Keratinocyte (primary cell): ENCODE measurements at places on chromosomes 3 and 15. TPM values are rescaled to one million over a fixed set of nuclear protein-coding genes. Genes with fewer than 3 reads are reported as not detected.

RFC4 gene
- 8.1 to 22.8 TPM (median 19.7 TPM) in 3 replicates for polyA plus RNA-seq

MINAR1 gene
- polyA plus RNA-seq = 0.07 to 0.13 TPM (median 0.10 TPM) in 3 replicates

SNX22 gene
- 0.03 to 0.04 TPM in 2 of 3 replicates, not detected in the other for polyA plus RNA-seq

RBSN gene
- 7.0 to 8.4 TPM (median 7.8 TPM) in 3 replicates for polyA plus RNA-seq

RPL32 gene
- polyA plus RNA-seq = 2,329 to 2,828 TPM (median 2,534 TPM) in 3 replicates

DNAH12 gene
- polyA plus RNA-seq = 0.10 TPM in 1 of 3 replicates, not detected in the others

ZPLD1 gene
- polyA plus RNA-seq = 1.6 to 3.4 TPM (median 2.1 TPM) in 3 replicates

CD200 gene
- 0.05 to 0.14 TPM (median 0.07 TPM) in 3 replicates for polyA plus RNA-seq

CLDN1 gene
- polyA plus RNA-seq = 126 to 406 TPM (median 218 TPM) in 3 replicates

FANCD2OS gene
- polyA plus RNA-seq = not detected in 3 replicates

GRCh38 chr3:181862502-181862901, 150.8 kb downstream of the SOX2 start:
- no peak overlapping the region for H3K4me3 ChIP-seq
- DNase-seq = no peak
- no peak overlapping the region for H3K27ac ChIP-seq
- H3K27me3 ChIP-seq = no peaks in the 10 kb centered on the region
- no peaks in the 10 kb centered on the region for H3K4me1 ChIP-seq
- no peaks in the 10 kb centered on the region for H3K36me3 ChIP-seq

DNA sequence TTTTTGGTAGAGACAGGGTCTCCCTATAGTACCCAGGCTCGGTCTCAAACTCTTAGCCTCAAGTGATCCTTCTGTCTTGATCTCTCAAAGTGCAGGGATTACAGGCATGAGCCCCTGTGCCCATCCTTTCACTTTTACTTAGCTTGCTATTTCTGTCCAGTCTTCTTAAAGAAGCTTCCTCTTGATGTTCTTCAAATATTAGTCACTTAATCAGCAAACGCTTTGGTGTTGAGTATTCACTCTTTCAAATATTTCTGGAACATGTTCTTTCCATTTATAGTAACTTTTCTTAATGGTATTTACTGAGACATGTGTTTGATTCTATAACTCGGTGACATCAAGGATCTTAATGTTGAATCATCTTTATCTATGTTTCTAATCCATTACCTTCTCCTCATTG, 122.1 kb downstream of the CNTN6 start:
- H3K27ac ChIP-seq = no peak overlapping the region
- H3K4me1 ChIP-seq = no peaks in the 10 kb centered on the region
- no peaks in the 10 kb centered on the region for H3K27me3 ChIP-seq
- H3K4me3 ChIP-seq = no peak overlapping the region
- H3K36me3 ChIP-seq = no peaks in the 10 kb centered on the region

- H3K36me3 ChIP-seq = no peaks in the 10 kb centered on the region
- no peak for DNase-seq
- H3K4me1 ChIP-seq = peaks cover 23% of the 10 kb centered on the region
- H3K27me3 ChIP-seq = no peaks in the 10 kb centered on the region
- peak overlapping the region; percentile 82 for H3K27ac ChIP-seq
These were observed 422 bp upstream of the SETMAR start for GRCh38 chr3:4302747-4303146.

DNA sequence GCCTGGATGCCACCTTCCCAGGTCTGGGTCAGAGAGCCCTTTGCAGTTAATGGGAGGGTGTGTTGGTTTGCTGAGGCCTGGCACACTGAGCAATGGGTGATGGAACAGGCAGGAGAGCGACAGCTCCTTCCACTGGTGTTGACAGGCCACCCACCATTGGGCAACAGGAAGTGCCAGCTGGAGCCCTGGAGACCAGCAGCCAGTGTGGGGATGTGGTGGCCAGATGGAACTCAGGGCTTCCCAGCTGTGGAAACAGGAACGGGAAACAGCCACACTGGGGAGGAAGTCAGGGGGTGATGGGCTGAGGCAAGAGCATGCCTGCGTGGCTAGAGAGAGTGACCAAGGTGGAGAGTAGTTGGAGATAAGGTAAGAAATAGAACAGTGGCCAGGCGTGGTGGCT, 9.3 kb downstream of the PSTPIP1 start:
- no peak overlapping the region for H3K4me3 ChIP-seq
- H3K27ac ChIP-seq = no peak overlapping the region
- H3K27me3 ChIP-seq = no peaks in the 10 kb centered on the region

- no peak overlapping the region for H3K4me3 ChIP-seq
- H3K4me1 ChIP-seq = no peaks in the 10 kb centered on the region
- no peaks in the 10 kb centered on the region for H3K36me3 ChIP-seq
- no peak for DNase-seq
- no peaks in the 10 kb centered on the region for H3K27me3 ChIP-seq
These were observed 41.6 kb downstream of the ZBTB11 start for GRCh38 chr3:101635345-101635744.

GRCh38 chr15:67805666-67806516, 19.4 kb upstream of the SKOR1 start:
- H3K4me1 ChIP-seq = no peaks in the 10 kb centered on the region
- H3K27ac ChIP-seq = no peak overlapping the region
- no peaks in the 10 kb centered on the region for H3K27me3 ChIP-seq
- no peak overlapping the region for H3K4me3 ChIP-seq
- DNase-seq = no peak
- no peaks in the 10 kb centered on the region for H3K36me3 ChIP-seq

GRCh38 chr3:128287216-128287615, 133.9 kb downstream of the EEFSEC start:
- no peaks in the 10 kb centered on the region for H3K4me1 ChIP-seq
- H3K4me3 ChIP-seq = no peak overlapping the region
- H3K27me3 ChIP-seq = no peaks in the 10 kb centered on the region
- no peak for DNase-seq
- no peak overlapping the region for H3K27ac ChIP-seq

GRCh38 chr3:139235192-139235591, 108.6 kb upstream of the MRPS22 start:
- H3K4me1 ChIP-seq = peaks cover 19% of the 10 kb centered on the region
- H3K27ac ChIP-seq = no peak overlapping the region
- no peak for DNase-seq
- no peaks in the 10 kb centered on the region for H3K27me3 ChIP-seq
- H3K36me3 ChIP-seq = no peaks in the 10 kb centered on the region

DNA sequence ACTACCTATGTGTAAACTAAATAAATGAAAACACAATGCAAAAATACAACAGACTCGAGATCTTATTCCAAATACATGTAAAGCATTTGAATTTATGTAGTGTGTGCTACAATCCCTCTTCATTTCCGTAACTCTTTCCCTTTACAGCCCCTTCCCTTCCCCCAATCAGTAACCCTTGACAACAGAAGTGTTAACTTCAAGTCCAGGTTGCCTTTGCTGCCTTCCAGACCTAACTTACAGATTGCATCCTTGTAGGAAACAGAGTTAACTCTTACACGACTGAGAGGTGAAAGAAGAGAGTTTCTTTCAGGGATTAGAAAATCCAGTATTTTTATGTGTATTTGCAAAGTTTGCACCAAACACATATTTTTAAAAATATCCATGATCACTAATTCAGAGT, 1.4 kb upstream of the ROBO1 start:
- no peak overlapping the region for H3K27ac ChIP-seq
- peaks cover 27% of the 10 kb centered on the region for H3K27me3 ChIP-seq
- H3K4me1 ChIP-seq = no peaks in the 10 kb centered on the region
- H3K36me3 ChIP-seq = no peaks in the 10 kb centered on the region
- no peak for DNase-seq
- no peak overlapping the region for H3K4me3 ChIP-seq

GRCh38 chr3:150462108-150462507, 54.0 kb downstream of the TSC22D2 start:
- no peak for DNase-seq
- H3K27ac ChIP-seq = no peak overlapping the region
- H3K36me3 ChIP-seq = peaks cover 9% of the 10 kb centered on the region
- peaks cover 1% of the 10 kb centered on the region for H3K4me1 ChIP-seq
- no peaks in the 10 kb centered on the region for H3K27me3 ChIP-seq

- no peak for DNase-seq
- no peaks in the 10 kb centered on the region for H3K27me3 ChIP-seq
- H3K4me1 ChIP-seq = peaks cover 14% of the 10 kb centered on the region
- no peak overlapping the region for H3K27ac ChIP-seq
- H3K36me3 ChIP-seq = no peaks in the 10 kb centered on the region
- H3K4me3 ChIP-seq = no peak overlapping the region
These were observed 76.3 kb upstream of the ABHD17C start for GRCh38 chr15:80618685-80619400.

DNA sequence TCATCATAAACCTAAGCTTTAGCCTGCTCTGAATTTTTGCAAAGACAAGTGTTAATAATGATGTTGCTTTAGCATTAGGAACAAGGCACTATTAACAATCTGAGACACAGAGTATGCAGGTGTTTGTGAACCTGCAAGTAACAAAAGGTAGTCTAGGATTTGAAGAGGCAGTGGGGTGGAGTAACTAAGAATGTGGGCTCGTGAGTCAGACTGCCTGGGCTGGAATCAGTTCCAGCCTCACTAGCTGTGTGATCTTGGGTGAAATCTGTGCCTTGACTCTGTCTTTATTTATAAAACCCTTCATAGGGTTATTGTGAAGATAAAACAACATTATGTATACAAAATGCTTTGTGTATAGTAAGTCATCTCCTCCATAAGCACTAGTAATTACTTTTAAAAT, 610.6 kb upstream of the CFAP20DC start:
- DNase-seq = no peak
- H3K4me1 ChIP-seq = peaks cover 8% of the 10 kb centered on the region
- H3K4me3 ChIP-seq = no peak overlapping the region
- H3K27ac ChIP-seq = no peak overlapping the region
- no peaks in the 10 kb centered on the region for H3K27me3 ChIP-seq

DNA sequence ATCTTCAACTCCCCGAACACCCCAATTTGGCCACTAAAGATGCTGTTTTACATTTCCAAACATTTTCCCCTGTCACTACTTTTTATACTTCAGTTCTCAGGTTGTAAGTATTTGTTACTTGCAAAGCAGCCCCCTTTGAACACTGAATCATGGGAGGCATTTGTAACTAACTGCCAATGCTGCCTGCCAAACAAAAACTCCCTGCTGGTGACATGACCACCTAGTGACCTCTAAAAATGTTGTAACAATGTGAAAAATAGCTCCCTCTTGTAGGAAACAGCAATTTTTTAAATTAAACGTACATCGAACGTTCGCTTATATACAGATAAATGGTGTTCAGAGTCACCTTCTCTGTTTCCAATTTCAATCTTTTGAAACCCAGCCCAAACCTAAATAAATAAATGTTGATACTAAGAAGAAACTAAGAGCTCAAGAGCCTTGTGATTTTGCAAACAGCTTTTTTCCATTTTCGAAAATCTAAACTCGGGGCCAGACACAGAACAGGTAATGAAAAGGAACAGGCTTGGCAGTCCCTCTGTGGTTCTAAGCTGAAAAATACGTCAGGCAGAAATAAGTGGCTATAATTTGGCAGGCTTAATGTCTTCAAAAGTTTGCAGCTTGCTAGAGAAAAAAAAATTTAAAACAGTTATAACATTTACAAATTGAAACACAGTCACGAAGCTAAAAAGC, 268.6 kb upstream of the WNT5A start:
- no peak overlapping the region for H3K4me3 ChIP-seq
- H3K36me3 ChIP-seq = no peaks in the 10 kb centered on the region
- DNase-seq = no peak
- no peak overlapping the region for H3K27ac ChIP-seq
- peaks cover 8% of the 10 kb centered on the region for H3K27me3 ChIP-seq
- peaks cover 3% of the 10 kb centered on the region for H3K4me1 ChIP-seq

GRCh38 chr3:134677196-134677986, 26.6 kb upstream of the KY start:
- H3K27me3 ChIP-seq = peaks cover 8% of the 10 kb centered on the region
- H3K4me1 ChIP-seq = no peaks in the 10 kb centered on the region
- H3K36me3 ChIP-seq = no peaks in the 10 kb centered on the region
- DNase-seq = no peak
- H3K27ac ChIP-seq = no peak overlapping the region

- H3K27ac ChIP-seq = peak overlapping the region; percentile 53
- no peak for DNase-seq
- peaks cover 16% of the 10 kb centered on the region for H3K4me1 ChIP-seq
- no peaks in the 10 kb centered on the region for H3K36me3 ChIP-seq
- H3K27me3 ChIP-seq = no peaks in the 10 kb centered on the region
These were observed 24.0 kb downstream of the LNP1 start for GRCh38 chr3:100425316-100425715.

DNA sequence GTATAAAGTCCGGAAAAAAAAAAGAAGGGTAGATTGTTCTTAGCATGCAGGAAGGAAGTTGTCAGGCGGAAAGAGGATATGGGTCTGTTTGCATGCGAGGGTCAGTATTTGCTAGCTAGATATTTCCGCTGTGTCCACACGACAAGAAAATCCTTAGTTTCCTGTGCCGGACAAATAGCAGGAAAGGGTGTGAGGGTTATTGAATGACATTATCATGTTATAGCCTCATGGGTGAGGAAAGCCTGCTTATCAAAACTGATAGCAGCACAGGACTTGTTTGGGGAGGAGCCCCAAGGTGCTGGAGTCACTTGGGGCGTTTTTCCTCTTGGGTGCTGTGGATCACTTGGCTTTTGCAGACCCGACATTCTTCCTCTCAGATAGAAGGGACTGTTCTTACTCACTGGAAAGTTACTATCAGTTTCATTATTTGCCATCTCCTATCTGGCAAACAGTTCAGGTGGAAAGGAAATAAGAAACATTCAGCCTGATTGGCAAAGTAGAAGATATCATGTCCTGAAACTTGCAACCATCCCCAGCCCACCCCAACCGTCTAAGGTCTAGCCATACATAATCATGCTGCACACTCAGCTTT, 127.2 kb upstream of the DPH6 start:
- DNase-seq = no peak
- H3K36me3 ChIP-seq = no peaks in the 10 kb centered on the region
- H3K4me1 ChIP-seq = peaks cover 7% of the 10 kb centered on the region
- no peak overlapping the region for H3K4me3 ChIP-seq

DNA sequence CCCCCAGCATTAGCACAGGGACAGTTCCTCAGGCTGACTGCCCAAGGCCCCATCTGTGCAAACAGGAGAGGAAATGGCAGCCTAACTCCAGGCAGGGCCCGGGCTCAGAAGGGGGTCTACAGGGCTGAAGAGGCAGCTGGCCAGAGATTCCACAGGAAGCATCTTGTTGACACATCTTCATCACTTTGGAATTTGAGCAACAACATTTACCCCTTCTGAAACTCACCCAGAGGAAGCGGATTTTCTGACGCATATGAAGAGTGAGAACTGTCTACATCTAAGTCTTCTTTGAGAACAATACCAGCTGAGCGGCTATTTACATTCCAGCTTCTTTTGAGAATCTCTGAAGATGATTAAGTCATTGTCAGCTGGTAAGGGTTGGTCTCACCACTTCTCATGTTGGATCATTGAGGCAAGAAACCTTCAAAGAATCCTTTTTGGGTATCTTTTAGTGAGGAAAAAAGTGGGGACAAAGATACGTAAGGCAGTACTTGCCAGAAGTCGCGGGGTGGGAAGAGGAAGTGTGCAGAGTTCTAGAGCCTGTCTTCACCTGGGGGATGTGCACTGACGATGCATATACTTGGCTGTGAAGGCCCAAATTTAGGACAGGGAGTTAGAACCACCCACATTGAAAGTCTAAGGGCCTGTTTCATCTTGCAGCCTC, 25.4 kb upstream of the SRP14 start:
- no peaks in the 10 kb centered on the region for H3K36me3 ChIP-seq
- DNase-seq = no peak
- no peak overlapping the region for H3K4me3 ChIP-seq
- peaks cover 5% of the 10 kb centered on the region for H3K27me3 ChIP-seq
